ENCODE measurements at places on chromosomes 7 and 10.

DNA sequence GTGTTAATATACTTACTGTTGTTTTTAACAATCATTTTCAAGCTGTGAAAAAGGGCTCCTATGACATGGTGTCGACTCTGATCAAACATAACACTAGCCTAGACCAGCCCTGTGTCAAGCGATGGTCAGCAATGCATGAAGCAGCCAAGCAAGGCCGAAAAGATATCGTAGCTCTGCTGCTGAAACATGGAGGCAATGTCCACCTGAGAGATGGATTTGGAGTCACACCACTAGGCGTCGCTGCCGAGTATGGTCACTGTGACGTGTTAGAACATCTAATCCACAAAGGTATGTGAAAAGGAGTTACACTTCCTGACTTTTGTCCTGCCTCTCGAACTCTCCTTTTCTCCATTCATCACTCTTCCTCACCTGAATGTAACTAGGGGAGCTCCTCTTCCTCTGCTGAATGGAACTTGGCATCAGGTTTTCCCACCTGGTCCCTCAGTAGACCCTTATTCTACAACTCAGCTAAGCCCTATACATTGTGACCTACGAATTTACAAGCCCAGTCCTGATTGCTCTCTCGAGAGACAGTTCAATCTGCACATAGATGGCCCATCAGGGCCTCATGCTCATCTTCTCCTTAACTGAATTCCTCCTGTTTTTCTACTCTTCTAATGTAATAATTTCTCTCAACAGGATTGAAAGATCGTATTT lies 23.0 kb downstream of the ASB15 start:
- no peak for DNase-seq

DNA sequence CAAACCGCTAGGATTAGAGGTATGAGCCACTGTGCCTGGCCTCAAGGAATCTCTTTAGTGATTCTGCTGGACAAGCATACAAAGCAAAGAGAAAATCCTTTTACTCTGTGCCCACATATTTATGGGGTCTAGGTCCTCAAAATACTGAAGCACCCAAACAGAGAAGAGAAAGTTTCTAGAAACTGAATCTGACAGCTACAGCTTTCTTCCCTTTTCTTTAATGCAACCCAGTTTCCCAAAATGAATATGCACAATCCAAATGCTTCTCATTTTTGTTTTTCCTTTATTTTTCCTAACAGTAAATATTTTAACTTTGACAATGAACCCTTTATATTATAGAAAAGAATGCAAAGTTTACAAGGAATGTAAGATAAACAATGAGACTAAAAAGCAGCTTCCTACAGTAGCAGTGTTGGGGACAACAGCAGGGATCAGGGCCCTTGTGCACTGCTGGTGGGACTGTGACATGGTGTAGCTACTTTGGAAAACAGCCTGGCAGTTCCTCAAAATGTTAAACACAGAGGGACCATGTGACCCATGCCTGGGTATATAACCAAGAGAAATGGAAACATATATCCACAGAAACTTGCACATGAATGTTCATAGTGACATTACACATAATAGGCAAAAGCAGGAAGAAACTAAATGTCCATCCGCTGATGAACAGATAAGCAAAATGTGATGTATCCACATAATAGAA lies 325.2 kb downstream of the PRPF18 start:
- no peak for DNase-seq

DNA sequence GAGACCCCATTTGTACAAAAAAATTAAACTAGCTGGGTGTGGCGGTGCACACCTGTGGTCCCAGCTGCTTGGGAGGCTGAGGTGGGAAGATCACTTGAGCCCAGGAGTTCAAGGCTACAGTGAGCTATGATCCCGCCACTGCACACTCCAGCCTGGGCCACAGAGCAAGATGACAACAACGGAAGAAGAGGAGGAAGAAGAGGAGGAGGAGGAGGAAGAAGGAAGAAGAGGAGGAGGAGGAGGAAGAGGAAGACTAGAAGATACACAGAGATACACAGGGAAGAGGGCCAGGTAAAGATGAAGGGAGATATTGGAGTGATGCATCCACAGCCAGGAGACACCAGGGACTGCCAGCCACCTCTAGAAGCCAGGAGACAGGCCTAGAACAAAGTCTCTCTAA lies 75.7 kb upstream of the PTER start:
- DNase-seq, result no peak

DNA sequence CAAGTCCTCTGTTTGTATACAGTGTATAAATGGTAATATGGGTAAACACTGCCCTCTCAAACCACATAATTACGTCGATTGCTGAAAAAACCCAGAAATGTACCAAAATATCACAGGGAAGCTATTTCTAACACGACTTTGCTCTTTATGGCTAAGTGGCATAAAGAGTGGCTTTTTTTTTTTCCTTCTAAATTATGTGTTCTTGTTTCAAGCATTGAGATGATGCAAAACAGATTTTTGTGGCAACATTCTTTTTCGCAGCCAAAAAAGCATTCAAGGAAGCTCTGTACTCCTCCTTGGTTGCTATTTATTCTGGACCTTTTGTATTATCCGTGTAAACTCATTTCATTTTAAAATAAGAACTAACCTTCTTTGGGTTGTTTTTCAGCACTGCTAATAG lies 138.9 kb downstream of the VTI1A start:
- DNase-seq, result no peak

GRCh38 chr10:19333631-19334030 lies 285.0 kb downstream of the MALRD1 start:
- no peak for DNase-seq

DNA sequence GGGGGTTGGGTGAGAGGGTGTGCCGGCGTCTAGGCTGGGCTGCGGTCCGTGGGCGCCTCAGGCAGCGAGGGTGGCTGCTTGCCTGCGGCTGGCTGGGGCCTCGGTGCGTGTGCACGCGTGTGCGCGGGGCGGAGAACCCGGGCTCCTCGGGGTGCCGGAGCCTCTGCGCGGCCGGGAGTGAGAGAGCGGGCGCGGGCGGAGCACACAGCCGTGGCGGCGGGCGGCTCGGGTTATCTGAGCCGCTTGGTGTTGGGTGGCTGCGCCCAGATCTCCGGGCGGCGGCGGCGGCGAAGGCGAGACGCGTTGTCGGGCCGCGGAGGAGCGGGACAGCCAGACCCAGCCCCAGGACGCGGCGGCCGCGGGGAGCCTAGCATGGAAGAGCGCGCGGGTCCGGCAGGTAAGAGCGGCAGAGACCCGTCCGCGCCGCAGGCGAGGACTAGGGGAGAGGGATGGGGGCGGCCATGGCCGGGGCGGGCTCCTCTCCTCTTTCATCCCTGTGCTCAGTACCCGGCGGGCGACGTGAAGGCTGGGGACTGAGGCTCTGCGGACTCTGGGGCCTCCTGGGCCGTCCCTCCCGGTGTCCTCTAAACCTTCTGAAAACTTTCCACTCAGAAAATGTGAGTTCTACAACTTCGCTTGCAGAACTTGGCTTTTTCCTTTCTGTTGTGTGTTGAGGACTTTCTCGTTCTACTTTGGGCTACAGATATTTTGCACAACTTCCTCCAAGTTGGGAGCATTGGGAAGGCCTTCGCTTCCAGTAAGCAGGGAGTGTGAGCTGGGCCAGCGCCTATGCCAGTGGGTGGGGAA lies 9.8 kb upstream of the PAX2 start:
- no peak for DNase-seq

- DNase-seq, result no peak
These were observed 68.1 kb downstream of the CPEB3 start for GRCh38 chr10:92222603-92223262.

GRCh38 chr7:98872328-98872924 lies 2.6 kb upstream of the TMEM130 start:
- no peak for DNase-seq

DNA sequence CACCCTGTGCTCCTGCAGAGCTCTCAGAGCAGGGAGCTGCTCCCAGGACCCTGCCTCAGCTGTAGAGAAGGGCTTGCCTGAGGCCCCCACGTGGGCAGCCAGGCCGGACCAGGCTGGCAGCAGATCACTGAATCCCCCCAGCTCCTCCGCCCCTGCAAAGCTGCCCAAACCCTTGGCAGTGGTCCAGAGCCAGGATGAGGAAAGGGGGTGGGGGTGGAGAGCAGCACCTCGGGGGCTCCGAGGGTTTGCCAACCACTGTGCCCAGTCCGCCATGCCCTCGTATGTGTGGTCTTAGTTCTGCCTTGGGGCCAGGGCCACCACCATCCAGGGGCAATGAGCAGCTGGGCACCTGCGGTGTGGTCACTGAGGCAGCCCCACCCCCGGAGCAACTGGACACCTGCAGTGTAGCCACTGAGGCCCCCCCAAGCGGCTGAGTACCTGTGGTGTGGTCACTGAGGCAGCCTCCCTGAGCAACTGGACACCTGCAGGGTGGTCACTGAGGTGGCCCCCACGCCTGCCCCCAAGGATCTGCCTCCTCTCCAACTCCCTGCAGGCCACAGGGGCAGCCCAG lies 90.8 kb downstream of the TCERG1L start:
- DNase-seq, result no peak

DNA sequence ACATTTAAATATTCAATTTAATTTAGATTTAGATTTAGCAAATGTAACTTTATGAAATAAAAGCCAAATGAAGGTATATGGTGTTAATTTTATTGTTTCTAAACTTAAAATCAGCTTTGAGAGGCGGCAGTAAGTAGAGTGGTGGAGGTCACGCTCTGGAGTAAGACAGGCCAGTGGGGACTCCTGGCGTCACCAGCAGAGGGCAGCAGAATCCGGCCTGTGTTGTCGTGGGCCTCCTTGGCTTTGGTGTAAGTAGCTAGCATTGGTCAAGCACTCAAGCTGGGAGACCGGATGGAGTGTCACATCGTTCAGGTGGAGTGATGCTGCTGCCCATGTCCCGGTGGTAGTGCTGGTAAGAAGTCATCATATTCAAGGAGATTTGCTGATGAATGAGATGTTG lies 98.7 kb upstream of the DNAJB6 start:
- DNase-seq, result no peak

GRCh38 chr7:132456418-132456817 lies 119.9 kb downstream of the PLXNA4 start:
- no peak for DNase-seq

- no peak for DNase-seq
These were observed 184.7 kb downstream of the VTI1A start for GRCh38 chr10:112631501-112632400.

- no peak for DNase-seq
These were observed 19.0 kb downstream of the FAM53B start for GRCh38 chr10:124725171-124725631.

DNA sequence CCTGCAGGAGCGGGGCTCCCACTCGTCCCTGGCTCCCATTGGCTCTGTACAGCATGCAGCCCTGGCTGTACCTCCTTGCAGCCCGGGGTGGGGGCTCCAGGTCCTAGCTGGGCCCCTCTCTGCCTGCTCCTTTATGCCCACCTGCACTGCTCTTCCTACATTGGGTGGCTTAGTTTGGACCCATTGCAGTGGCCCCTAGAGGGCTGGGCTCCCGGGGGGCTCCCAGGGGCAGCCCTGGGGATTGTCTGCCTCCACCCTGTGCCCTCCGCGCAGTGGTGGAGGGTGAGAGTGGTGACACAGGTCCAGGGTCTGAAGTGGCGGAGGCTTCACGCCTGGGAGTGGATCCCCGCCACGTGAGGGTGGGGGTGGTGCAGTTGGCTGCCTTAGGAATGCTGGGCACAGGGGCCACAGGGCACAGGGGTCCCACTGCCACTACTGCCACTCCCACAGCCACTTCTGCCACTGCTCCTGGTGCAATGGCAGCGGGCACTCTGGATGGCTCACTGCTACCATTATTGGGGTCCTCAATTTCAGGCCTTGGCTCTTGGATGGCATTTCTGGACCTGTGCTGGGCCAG lies 177.1 kb downstream of the ARL4A start:
- no peak for DNase-seq

DNA sequence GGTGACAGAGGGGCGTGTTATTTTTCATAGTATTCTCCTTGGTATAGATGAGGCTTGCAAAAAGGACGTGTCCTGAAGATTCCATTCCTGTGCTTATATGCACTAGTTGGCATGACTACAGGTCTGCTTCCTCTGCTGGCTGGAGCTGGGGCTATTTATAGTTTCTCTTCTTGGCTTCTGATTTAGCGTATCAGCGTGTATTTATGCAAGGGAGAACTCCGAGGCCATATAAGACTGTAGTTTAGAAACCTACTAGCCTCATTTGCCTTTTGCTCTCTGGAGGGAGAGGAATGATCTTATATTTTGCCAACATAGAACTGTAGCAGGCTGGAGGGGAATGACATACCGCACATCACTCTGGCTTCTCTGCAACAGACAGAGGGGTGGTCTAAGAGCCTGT lies 39.7 kb downstream of the CACNB2 start:
- no peak for DNase-seq

- no peak for DNase-seq
These were observed 2.2 kb downstream of the EGR2 start for GRCh38 chr10:62813981-62814380.

DNA sequence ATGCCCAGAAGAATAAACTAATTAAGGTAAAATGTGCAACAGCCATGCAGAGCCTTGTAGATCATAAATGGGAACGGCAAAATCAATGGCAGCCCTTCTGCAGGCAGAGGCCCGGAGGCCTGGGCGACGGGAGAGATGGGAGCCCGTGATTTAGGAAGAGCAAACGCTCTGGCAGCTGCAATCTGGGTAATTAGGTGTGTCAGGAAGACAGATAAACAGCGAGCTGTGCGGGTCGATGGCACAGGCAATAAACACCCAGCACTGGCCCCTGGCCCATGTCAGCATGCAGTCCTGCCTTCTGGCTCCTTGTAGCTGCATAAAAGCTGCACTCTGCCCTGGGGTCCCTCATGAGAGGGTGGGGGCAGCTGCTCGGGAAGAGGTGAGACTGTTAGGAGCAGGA lies 78.0 kb downstream of the GOLGA7B start:
- DNase-seq, result no peak

DNA sequence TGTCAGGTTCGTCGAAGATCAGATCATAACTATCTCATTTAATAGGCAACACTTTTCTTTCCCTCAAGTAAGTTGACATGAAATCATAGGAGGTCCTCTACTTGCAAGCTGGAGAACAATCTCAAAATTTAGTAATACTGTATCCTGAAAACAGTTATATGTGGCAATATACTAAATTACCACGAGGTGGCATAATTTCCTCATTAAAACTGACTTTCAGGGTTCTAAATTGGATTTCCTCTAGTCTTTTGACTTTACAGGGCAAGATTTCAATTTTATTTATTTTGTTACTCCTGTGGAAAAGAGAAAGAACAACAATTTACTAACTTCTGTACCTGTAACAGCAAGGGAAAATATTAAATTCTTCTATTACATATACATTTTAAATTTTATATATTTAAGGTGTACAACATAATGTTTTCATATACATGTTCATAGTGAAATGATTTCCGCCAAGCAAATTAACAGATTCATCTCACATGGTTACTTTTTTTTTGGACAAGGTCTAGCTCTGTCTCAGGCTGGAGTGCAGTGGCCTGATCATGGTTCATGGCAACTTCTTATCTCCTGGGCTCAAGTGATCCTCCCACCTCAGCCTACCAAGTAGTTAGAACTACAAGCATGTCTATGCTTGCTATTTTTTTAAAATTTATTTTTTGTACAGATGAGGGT lies 53.4 kb upstream of the CYP2C18 start:
- DNase-seq, result no peak

DNA sequence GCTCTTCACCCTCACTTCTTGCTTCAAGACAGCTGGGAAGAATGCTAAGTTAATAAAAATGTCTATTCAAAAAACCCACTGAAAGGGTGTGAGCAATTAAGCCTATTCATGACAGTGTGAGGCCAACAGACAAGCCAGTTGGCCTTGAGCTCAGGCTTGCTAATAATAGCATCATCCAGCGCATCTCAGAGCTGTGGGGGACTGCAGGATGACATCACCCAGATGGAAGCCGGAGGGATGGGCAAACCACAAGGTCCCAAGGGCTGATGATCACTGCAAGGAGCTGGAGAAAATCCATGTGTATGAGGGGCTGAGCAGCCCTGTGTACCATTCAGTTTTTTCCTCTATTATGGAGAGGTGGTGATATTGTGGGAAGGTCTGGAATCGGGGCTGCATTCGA lies 770.4 kb downstream of the TNS3 start:
- no peak for DNase-seq

- DNase-seq, result no peak
These were observed 44.5 kb downstream of the FGFBP3 start for GRCh38 chr10:91864744-91865143.
